ENCODE measurements at places on chromosomes 3 and 15.

DNA sequence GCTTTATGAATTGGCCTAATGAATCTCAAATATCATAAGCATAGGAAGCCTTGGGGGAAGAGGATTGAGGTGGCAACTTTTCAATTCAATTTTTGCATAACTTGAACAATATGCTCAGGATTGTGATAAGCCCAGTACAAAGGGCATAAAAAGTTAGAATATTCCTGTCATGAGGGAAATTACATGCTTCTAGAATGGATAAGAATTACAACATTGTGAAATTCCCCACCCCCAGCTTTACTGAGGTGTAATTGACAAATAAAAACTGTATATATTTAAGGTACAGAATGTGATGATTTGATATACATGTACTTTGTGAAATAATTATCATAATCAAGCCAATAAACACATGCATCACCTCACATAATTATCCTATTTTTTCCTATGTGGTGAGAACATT is 132.6 kb upstream of the TNIK start:
- no peak for DNase-seq

DNA sequence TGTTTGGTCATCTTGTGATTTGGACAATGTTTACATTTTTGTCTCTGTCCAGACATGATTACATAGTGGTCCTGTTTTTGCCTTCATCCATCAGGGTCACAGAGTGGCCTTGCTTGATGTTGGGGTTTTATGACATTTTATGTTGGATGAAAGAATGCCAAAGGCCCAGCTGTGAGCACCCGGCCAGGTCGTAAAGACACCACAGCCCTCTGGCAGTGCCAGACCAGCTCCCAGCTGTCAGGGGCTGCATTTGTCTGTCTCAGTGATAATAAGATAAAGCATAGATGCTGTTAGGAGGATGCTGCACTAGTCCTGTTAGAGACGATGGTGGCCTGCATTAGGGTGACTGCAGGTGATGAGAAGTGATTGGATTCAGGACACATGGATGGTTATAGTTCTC is 117.5 kb downstream of the FAM174B start:
- no peak for DNase-seq

DNA sequence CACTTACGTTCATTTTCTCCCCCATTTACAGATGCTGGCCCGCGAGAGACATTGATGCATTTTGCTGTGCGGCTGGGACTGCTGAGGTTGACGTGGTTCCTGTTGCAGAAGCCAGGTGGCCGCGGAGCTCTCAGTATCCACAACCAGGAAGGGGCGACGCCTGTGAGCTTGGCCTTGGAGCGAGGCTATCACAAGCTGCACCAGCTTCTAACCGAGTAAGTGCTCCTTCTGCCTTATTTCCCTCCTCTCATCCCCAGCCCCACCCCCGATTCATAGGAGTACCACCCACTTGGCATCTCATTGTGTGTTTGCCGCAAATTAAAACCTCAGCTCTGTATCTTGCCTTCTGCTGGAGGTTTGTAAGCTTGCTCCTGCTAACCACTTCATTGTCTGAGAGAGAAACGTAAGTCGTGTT is 163.3 kb downstream of the AKAP13 start:
- DNase-seq = peak; percentile 26

- DNase-seq = no peak
Observed at GRCh38 chr3:185401319-185401955, 38.5 kb downstream of the MAP3K13 start.

GRCh38 chr3:190321789-190322603 is at the start of gene CLDN1:
TSS of gene CLDN1 (minus strand) at chr3:190322446. CDS start at chr3:190322206, 240 bp downstream.
- no peak for DNase-seq

GRCh38 chr3:71309886-71310285 is 273.6 kb downstream of the FOXP1 start:
- DNase-seq = no peak
